CD4-positive, alpha-beta T cell treated with Interleukin-6 at 100 ng/mL for 8 hours (primary cell): ENCODE measurements at places on chromosomes 12 and 14.
A peak's percentile ranks its signal among the peaks of the same experiment; 100 is the strongest.

- no peak for DNase-seq
Observed at GRCh38 chr12:129675496-129675895, 228.3 kb downstream of the TMEM132D start.

- no peak for DNase-seq
Observed at GRCh38 chr14:106291626-106292025, 765.2 kb downstream of the TMEM121 start.

- no peak for DNase-seq
Observed at GRCh38 chr14:55851961-55852360, 266.2 kb upstream of the PELI2 start.

- DNase-seq = peak; percentile 26
Observed at GRCh38 chr12:55974308-55974730, 441 bp downstream of the RAB5B start.

GRCh38 chr12:66776974-66777373 is 98.1 kb upstream of the GRIP1 start:
- DNase-seq = peak; percentile 39

GRCh38 chr14:84825481-84826251 is 704.3 kb upstream of the FLRT2 start:
- no peak for DNase-seq

GRCh38 chr12:65911321-65911720 is 87.0 kb downstream of the HMGA2 start:
- no peak for DNase-seq

DNA sequence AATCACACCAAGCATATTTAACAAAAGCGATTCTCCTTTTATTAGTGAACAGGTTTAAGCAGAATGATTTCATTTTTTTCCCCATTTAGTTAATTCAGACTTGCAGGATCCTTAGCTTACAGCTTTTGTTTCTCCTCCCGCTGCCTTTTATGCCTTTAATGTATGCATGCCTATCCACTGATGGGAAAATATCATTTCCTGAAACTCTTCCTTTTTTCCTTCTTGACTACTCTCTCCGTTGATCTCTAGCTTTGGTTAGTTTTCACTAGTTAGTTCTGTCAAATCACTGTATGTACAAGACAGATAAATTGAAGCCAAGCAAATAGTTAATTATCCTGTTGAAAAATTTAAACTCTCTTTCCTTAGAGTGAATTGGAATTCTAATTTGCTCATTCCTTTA is 26.3 kb downstream of the NKX2-1 start:
- DNase-seq = no peak

GRCh38 chr14:81480741-81481140 is 52.9 kb downstream of the SEL1L start:
- DNase-seq = no peak

DNA sequence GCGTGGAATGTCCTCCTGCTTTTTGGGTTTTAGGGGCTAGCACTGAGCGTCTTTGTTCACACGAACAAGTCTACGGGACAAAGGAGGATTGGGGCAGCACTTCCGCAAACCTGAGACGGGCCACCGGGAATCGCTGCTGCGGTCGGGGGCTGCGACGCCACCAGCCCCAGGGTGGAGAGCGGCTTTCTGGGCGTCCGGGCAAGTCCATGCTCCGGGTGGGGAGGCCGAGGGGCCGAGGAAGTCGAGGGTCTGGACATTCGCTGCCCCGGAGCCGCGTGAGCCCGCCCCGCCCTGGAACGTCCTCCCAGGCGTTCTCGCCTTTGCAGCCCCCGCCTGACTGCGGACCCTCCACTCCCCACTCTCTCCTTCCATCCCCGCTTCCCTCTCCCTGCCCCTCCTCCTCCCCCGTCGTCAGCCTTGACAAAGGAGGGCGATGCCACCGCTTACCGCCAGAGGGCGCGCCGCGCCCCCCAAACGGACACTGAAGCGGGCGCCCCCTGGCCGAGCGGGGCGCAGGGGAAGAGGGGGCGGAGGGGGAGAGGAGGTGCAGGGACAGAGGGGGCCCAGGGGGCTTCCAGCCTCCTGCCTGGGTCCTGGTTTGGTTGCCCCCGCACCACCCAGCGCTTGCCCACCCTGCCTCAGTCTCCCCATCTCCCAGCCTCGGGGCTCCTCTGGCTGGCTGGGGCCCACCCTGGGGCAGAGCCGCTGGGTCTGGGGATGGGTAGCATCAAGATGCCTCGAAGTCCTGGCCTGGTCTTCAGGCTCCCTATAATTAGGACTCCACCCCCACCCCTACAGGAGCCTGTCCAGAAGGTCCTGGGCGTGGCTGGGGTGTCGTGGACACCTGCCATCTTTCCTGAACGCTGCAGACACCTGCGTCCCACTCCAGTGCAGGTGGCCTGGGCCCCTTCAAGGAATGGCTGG is 39.1 kb upstream of the INF2 start:
- peak; percentile 42 for DNase-seq
